ENCODE measurements at places on chromosomes 16 and 17.

DNA sequence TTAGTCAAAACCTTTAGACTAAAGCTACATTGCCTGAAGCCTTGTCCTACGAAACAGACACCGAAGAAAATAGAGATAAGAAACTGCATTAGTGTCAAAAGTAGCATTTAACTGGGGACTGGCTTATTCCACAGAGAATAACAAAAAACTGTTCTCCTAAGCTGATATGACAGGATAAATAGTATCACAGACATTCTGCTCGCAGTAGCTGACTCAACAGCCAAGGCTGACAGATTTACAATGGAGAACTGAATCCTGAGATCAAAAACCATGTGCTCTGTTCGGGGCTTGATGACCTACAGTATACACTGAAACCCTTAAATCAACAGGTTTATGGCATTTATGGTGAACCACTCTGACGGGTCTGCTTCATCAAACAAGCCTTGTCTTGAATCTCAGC, 25.5 kb downstream of the ADAMTS18 start:
- no peak overlapping the region for H3K27ac ChIP-seq
- DNase-seq: no peak
- H3K4me1 ChIP-seq: no peaks in the 10 kb centered on the region
- no peaks in the 10 kb centered on the region for H3K27me3 ChIP-seq
- H3K36me3 ChIP-seq: no peaks in the 10 kb centered on the region

- no peak overlapping the region for H3K27ac ChIP-seq
- 0 out of 2 replicates have a peak, but pooled peaks cover 4% of the 10 kb centered on the region for H3K36me3 ChIP-seq
- H3K27me3 ChIP-seq: no peaks in the 10 kb centered on the region
- H3K4me1 ChIP-seq: peaks cover 24% of the 10 kb centered on the region
- no peak overlapping the region for H3K4me3 ChIP-seq
Measured at GRCh38 chr16:2088759-2089358, 41.1 kb downstream of the TSC2 start.

GRCh38 chr17:75032720-75033280, 14.0 kb downstream of the ATP5PD start:
- DNase-seq: no peak
- H3K27me3 ChIP-seq: no peaks in the 10 kb centered on the region
- no peaks in the 10 kb centered on the region for H3K36me3 ChIP-seq
- peak overlapping the region; percentile 44 for H3K4me3 ChIP-seq
- H3K4me1 ChIP-seq: peaks cover 32% of the 10 kb centered on the region
- no peak overlapping the region for H3K27ac ChIP-seq

DNA sequence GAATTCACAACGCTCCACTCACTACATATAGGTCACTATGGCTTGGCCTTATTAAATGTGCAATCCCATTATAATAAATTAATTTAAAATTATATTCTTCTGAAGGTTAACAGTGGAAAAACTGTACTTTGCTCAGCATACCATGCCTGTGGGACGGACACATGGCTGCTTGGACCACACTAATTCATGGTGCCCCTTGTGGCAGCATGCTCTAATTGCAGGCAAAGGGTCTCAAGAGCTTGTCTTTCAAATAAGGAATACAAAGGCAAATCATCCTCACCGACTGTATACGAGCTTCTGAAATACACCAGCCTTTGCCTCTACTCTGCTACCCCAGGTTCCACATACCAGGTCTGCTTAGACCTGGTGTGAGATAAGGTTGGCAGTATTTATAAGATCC, 11.7 kb downstream of the SMPD3 start:
- H3K27ac ChIP-seq: no peak overlapping the region
- no peak overlapping the region for H3K4me3 ChIP-seq

DNA sequence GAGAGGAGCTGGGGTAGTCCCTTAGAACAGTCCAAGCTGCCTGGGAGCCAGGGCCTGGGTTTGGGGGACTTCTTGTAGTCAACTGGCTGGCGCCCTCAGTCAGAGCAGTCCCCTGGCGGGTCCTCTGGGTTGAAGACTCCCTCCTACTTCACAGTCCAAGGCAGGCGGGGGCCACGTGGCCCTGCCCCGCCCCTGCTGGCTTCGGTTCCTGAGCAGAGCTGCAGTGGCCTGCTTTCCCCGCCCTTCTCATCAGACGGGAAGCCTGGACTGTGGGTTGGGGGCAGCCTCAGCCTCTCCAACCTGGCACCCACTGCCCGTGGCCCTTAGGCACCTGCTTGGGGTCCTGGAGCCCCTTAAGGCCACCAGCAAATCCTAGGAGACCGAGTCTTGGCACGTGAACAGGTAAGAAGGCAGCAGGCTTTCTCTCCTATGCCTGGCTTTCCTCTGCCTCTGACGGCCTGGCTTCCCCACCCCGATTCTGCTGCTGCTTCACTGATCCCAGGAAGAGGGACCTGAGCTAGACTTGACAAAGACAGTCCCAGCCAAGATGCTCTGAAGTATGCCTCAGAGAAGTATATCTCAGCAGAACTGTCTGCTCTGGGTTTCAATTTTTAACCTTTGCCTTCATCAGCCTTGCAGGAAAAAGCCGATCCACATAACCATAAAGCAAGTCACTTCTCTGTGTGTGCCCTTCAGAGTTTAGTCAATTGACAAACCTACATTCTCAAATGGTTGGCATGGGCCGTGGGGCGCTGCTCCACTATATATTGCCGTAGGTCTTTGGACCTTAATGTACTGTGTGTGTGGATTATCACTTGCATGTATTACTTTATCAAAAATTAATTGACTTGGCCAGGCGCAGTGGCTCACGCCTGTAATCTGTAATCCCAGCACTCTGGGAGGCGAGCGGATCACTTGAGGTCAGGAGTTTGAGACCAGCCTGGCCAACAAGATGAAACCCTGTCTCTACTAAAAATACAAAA, 56.3 kb downstream of the SF3B3 start:
- H3K4me3 ChIP-seq: no peak overlapping the region
- H3K27me3 ChIP-seq: no peaks in the 10 kb centered on the region
- DNase-seq: peak; percentile 61
- no peak overlapping the region for H3K27ac ChIP-seq
- H3K4me1 ChIP-seq: no peaks in the 10 kb centered on the region
- H3K36me3 ChIP-seq: no peaks in the 10 kb centered on the region

DNA sequence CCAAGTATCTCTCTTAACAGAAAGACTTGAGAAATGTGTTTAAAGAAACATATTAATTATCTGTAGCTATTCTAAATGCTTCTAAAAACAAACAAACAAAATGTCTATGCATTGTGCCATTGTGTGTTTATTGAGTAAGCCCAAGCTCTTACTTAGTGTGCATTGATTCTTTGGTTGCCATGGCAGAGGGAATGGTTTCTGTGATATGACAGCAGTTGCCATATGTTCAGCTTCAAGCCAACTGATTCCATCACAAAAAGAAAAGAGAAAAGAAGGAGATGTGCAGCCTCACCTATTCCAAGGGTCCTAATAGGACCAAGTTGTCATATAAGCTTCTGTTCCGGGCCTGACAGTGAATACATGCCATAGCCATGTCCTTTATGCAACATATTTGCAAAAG, 457.5 kb downstream of the TOX3 start:
- H3K27me3 ChIP-seq: no peaks in the 10 kb centered on the region
- H3K36me3 ChIP-seq: no peaks in the 10 kb centered on the region
- no peak for DNase-seq
- no peak overlapping the region for H3K4me3 ChIP-seq
- no peaks in the 10 kb centered on the region for H3K4me1 ChIP-seq

DNA sequence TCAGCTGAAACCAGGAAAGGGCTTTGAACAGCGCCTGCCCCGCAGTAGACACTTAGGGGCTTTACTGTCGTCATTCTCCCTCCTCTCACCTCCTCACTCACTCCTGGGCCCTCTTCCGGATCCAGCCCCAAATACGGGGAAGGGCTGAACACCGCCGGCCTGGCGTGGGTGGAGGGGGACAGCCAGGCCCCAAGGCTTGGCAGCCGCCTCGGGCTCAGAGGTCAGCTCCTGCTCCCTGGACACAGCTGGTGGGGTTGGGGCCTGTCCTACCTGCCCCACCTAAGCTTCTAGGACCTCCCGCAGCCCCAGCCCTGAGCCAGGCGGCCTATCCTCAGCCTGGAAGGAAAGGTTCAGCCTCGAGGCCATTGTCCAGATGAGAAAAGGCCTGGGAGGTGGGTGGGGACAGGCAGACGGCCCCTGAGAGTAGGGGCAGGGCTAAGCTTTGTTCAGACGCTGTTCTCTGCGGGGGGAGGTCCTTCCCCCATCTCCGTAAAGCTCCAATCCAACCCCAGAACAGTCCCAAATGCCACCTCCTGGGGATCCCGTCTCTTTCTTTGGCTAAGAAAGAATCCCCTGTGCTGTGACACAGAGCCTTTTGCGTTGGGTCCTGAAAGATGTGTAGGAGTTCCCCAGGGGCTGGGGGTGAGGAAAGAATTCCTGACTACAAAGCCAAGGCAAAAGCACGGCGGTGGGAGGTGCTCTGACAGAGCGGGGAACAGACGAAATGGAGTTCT, 881 bp upstream of the LLGL1 start:
- no peak overlapping the region for H3K27ac ChIP-seq
- DNase-seq: no peak
- no peaks in the 10 kb centered on the region for H3K36me3 ChIP-seq
- no peaks in the 10 kb centered on the region for H3K27me3 ChIP-seq
- H3K4me1 ChIP-seq: peaks cover 13% of the 10 kb centered on the region

GRCh38 chr16:8568231-8568617, 22.1 kb downstream of the TMEM114 start:
- no peaks in the 10 kb centered on the region for H3K27me3 ChIP-seq
- no peak overlapping the region for H3K4me3 ChIP-seq
- no peaks in the 10 kb centered on the region for H3K4me1 ChIP-seq
- no peaks in the 10 kb centered on the region for H3K36me3 ChIP-seq

GRCh38 chr17:80845069-80845862, 146.4 kb upstream of the CHMP6 start:
- no peak overlapping the region for H3K27ac ChIP-seq
- DNase-seq: no peak
- no peaks in the 10 kb centered on the region for H3K36me3 ChIP-seq
- H3K4me3 ChIP-seq: no peak overlapping the region
- H3K4me1 ChIP-seq: no peaks in the 10 kb centered on the region
- H3K27me3 ChIP-seq: no peaks in the 10 kb centered on the region

- no peak overlapping the region for H3K4me3 ChIP-seq
- H3K36me3 ChIP-seq: no peaks in the 10 kb centered on the region
- no peak overlapping the region for H3K27ac ChIP-seq
Measured at GRCh38 chr16:66519482-66520373, 30.2 kb downstream of the TK2 start.

GRCh38 chr16:80027007-80027965, 426.7 kb upstream of the MAF start:
- H3K4me3 ChIP-seq: no peak overlapping the region
- no peaks in the 10 kb centered on the region for H3K36me3 ChIP-seq
- DNase-seq: no peak

DNA sequence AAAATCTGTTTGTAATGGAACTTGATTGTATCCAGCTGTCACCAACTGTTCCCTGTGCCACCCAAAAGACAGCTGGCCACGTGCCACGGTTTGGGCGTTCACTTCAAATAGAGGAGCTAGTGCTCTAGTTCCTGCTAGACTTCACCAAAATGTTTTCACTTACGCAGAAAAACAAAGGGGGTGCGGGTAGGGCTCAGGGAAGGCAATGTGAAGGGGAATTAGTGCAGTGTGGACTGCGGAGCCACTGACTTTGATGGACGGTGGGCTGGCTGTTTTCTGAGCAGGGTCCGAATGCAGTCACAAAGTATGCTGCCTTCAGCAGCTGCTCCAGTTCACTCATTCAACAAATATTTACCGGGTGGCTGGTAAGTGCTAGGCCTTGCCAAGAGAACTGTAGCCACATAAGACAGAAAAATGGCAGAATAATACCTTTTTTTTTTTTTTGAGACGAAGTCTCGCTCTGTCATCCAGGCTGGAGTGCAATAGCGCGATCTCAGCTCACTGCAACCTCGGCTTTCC, 7.6 kb upstream of the CYTH1 start:
- H3K27me3 ChIP-seq: no peaks in the 10 kb centered on the region
- no peak overlapping the region for H3K27ac ChIP-seq
- DNase-seq: no peak
- no peaks in the 10 kb centered on the region for H3K36me3 ChIP-seq
- no peaks in the 10 kb centered on the region for H3K4me1 ChIP-seq

DNA sequence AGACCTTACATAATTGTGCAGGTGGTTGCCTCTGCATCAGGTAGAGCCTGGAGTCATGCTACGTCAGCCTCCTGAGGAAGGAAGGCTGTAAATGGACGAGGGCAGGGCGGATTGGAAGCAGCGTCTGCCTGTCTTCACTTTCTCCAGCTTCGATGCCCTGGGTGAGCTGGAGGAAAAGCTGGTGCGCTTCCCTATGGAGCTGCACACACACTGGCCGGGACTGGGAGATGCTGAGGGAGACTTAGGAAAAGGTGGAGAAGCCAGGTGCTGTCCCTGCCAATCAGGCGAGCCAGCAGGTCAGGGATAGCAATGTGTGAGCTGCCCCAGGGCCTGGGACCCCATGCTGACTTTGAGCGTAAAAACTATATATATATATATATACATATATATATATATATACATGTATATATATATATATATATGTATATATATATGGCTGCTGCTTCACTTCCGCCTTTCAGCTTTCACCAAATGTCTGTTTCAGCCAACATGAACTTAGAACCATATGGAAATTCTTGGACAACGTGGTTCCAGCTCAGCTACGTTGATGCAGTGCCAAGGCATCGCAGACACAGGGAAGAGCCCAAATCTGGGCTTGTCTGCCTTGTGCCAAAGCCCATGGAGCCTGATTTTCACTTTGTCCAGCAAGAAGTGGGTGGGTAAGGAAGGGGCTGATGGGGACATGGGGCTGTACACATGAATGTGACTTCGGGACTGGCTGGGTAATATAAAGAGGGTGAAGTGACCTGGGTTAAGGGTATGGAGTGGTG, 71.5 kb upstream of the NKD1 start:
- H3K27ac ChIP-seq: no peak overlapping the region
- H3K4me1 ChIP-seq: no peaks in the 10 kb centered on the region
- H3K36me3 ChIP-seq: no peaks in the 10 kb centered on the region
- DNase-seq: no peak

DNA sequence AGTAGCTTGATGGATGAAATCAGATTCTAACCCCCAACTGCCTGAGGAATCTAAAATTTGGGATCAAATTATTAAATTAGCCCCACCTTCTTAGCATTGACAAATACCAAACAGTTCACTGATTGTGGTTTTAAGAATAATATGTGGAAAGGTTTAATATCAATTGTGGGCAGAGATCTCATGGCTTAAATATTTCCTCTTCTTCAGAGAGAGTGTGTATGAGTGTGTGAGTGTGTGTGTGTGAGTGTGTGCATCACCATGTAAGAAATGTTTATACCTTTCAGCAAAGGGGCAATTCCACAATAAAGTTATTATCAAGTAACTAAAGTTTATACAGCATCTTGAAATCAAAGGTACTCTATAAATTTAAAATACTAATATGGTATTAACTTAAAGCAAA, 3.2 kb downstream of the SMURF2 start:
- no peak overlapping the region for H3K4me3 ChIP-seq
- no peak overlapping the region for H3K27ac ChIP-seq
- DNase-seq: no peak
- H3K36me3 ChIP-seq: no peaks in the 10 kb centered on the region
- H3K4me1 ChIP-seq: peaks cover 21% of the 10 kb centered on the region

- peak; percentile 80 for DNase-seq
- no peaks in the 10 kb centered on the region for H3K36me3 ChIP-seq
- no peak overlapping the region for H3K4me3 ChIP-seq
- H3K4me1 ChIP-seq: peaks cover 21% of the 10 kb centered on the region
Measured at GRCh38 chr16:10971560-10971961, 27.2 kb downstream of the CLEC16A start.

Measured in Karpas-422 (cell line).